ENCODE measurements at places on chromosomes 16 and 17.

DNA sequence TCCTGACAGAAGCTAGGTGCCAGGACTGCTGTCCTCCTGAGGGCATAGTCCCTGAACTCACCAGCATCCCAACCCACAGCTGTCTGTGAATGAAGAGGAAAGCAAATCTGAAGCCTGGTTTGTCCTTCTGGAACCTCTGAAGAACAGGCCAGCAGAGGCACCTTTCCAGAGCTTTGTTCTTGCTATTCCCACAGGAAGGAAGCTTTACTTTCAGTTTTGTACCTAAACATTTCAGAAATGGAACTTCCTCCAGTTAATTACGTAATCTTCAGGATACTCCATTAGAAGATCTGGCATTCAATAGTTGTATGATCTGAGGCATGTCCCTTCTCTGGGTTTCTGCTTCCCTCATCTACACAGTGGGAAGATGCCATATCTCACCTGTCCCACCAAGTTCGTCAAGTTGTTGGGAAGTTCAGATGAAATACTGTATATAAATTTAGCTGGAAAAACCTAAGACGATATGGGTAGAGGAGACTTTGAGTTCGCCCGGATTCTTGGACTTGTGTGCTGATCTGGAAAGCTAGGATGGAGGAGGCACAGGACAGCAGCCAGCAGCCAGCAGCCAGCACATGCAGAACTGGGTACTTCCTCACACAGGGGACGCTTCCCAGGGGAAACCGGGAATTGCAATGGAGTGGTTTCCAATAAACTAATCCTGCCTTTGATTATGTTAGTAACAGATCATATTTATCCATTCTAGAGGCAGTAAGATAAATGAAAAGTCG, 22.4 kb downstream of the NXPH3 start:
- no peak for DNase-seq

GRCh38 chr16:75983296-75983695, 257.0 kb upstream of the CPHXL start:
- DNase-seq: no peak

- DNase-seq: no peak
Measured at GRCh38 chr16:22624800-22625533, 114.3 kb downstream of the NPIPB5 start.

DNA sequence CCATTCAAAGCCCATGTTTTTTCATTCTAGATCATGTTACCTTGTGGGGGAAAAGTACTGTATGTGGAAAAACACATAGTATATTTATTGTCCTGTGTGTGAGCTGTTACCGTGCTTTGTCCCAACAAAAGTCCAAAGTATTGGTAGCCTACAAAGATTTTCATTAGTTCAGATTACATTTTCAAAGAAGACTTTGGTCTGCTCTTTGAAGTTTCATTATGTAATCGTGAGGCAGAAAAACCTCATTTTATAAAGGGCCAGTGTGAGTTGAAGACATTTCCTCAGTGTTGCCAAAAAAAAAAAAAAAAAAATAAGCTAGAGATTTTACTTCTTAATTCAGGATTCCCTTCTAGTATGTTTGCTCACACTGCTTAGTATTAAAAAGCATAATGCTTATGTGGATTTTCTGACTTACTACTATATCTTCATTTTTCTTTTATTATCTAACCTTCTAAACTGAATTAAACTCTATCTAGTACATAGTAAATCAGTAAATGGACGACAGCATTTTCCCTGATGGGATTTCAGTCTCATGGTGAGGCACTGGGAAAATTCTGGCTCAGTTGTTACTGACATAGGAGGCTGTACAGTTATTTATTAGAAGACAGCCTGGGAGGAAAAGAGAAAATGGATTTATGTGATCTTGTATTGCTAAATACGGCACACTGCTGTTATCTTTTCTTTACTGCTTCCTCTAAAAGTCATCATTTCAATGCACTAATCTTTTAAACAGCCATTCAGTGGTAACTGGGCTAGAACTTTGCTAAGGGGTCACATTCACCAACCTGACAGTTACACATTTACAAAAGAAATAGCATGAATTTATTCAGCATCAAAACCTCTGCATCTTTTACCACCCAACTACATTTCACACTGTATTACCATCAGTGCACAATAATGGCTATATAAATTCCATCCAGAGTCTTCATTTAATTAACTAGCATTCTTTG, 100.6 kb downstream of the STXBP4 start:
- no peak for DNase-seq

DNA sequence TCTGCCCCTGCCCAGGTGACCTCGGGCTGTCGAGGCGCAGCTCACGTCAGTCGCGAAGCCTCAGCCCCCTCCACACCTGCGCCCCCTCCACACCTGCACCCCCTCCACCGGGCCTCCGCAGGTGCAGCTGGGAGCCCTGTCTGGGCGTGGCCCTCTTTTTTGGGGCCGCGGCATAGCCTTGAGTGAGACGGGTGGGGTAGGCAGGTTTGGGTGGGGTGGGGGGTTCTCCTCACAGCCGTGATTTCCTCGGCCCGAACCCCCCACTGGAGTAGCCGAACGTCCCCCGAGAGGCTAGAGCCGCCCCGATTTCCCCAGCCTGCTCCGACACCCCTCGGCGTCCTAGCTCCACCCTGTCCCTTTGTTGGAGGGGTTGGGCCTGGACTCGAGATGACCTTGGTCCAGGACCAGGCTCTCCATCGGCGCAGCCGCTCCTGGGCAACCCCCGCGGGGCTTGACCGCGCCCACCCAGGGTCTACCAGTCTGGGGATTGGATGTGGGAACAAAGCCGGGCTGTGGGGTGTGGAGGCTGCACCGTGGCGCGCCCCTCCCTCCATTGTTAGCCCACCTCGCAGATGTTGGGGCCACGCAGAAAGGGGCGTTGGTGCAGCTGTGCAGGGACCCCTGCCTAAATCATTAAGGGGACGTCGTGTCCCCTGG, 626 bp downstream of the TUBB3 start:
- DNase-seq: no peak

DNA sequence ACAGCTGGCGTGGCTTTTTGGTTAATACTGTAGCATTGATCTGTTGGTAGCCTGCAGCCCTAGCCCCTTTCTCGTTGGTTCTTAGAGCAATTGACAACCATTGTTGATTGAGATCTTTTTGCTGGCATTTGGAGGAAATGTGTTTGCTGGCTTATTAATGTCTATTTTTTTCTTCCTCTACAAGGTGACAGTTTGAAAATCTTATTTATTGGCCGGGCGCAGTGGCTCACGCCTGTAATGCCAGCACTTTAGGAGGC, 1.8 kb downstream of the ATXN2L start:
- no peak for DNase-seq

GRCh38 chr16:8070506-8070905, 519.8 kb downstream of the TMEM114 start:
- DNase-seq: no peak

GRCh38 chr16:47986031-47986430, 169.8 kb downstream of the ABCC12 start:
- DNase-seq: no peak

DNA sequence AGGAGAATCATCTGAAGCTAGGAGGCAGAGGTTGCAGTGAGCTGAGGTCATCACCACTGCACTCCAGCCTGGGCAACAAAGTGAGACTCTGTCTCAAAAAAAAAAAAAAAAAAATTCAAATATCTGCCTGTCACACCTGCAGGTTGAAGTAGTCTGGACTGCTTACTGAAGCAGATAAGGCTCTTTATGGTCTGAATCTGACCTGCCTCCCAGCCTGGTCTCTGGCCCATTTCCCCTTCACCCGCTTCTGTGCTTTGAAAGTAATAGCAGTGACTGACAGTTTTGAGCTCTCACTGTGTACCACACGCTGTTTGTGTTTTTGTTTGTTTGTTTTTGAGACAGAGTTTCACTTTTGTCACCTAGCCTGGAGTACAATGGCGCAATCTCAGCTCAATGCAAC, 5.8 kb downstream of the SEZ6L2 start:
- no peak for DNase-seq

DNA sequence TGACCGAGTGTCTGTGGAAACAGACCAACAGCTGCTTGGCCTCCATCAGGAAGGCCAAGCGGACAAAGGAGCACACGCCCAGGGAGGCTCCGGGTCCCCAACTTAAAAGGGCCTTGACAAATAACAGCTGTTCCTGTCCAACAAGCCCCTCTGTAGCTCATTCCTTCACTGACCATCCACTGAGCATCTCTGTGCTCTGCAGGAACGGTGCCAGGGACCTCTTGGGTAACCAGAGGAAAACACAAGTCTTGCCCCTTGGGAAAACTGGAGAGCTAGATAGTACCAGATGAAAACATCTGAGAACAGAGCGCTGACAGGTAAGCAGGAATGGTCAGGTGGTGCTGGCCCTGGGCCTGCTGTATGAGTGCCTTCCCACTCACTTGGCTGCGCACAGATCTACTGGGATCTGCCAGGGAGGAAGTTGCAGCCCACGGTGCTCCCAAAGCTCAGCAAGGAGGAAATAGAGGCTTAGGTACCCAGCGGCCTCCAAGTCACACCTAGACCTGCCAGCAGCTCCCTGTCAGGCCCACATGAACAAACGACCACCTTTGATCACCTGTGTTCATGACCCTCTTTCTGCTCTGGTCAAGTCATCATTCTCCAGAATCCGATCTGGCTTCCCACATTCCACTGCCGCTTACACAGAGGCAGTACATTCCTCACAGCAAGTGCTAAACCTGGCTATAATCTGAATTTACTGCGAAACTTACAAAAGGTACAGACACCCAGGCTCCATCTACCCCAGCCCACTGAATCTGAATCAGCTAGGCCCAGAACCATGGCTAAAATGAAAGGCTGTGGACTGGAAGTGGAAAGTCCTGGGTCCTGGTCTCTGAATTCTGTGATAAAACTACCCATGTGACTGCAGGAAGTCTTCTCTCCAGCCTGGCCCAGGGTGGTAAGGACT, 12.5 kb downstream of the DCAKD start:
- DNase-seq: no peak

- no peak for DNase-seq
Measured at GRCh38 chr16:75257886-75258806, 6.7 kb upstream of the BCAR1 start.

DNA sequence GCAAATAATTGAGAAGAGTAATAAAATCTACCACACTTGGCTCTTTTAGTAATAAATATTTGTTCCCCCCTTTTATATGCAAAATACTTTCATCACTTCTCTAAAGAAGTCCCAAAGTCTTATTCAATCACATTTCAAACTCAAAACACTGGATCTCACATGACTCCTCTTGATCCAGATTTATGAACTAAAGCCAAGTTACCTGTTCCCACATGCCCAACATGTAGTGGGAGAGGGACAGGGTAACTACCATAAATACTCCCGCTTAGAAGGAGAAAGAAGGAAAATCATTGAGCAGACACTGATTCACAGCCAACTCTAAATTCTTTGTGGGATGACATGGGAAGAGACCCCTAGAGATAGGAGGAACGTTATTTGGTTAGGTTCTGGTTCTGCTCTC, 64.9 kb upstream of the PMFBP1 start:
- no peak for DNase-seq

DNA sequence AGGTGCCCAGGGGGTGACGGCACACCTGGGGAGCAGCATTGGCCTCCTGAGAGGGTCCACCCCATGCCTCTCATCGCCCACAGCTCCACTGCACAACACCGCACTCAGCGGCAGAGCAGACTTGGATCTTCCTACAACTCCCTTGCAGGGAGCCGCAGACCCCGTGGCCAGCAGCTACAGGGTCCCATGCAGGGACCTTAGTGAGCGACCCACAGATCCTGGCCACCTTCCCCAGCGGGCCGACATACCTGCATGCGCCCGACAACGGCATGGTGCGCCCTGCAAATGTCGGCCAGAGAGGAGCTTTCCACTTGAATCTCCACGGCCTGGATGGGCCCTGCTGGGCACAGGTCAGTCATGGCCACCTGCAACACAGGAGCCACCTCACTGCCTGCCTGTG, 8.4 kb downstream of the FAAP100 start:
- no peak for DNase-seq

GRCh38 chr17:73072219-73072962, 20.1 kb downstream of the SLC39A11 start:
- no peak for DNase-seq

DNA sequence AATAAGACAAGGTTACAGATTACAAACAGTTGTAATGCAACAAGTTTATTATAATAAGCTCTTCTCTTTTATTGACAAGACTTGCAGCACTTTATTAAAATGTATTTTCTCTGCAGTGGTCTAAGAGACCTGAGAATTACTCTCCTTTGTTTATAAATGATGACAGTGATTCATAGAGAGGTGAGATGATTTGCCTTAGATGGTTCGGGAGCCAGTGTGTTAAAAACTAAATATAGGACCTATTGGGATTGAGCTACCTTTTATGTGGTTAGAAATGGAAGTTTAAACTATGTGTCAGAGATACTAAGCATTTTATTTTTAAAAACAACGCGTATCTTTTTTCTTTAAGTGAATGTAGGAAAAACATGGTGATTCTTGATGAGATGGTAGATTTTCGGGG, 2.9 kb upstream of the KRTAP3-3 start:
- no peak for DNase-seq

- no peak for DNase-seq
Measured at GRCh38 chr17:19686400-19687090, 29.8 kb downstream of the SLC47A2 start.

DNA sequence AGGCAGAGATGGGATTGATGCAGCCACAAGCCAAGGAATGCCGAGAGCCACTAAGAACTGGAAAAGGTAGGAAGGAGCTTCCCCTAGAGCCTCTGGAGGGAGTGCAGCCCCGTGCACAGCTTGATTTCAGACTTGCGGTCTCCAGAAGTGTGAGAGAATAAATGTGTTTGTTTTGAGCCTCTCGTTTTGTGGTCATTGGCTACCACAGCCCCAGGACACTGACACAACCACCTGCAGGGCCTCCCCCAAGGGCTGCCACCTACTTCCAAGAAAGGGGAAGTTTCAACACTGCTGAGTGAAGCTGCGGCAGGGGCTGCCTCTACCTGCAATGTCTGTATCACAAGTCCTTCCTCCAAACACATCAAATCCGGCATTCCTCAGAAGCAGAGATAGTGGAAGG, 346.9 kb downstream of the C16orf95 start:
- no peak for DNase-seq

- DNase-seq: no peak
Measured at GRCh38 chr16:29198231-29198630, 208.3 kb downstream of the NPIPB11 start.

DNA sequence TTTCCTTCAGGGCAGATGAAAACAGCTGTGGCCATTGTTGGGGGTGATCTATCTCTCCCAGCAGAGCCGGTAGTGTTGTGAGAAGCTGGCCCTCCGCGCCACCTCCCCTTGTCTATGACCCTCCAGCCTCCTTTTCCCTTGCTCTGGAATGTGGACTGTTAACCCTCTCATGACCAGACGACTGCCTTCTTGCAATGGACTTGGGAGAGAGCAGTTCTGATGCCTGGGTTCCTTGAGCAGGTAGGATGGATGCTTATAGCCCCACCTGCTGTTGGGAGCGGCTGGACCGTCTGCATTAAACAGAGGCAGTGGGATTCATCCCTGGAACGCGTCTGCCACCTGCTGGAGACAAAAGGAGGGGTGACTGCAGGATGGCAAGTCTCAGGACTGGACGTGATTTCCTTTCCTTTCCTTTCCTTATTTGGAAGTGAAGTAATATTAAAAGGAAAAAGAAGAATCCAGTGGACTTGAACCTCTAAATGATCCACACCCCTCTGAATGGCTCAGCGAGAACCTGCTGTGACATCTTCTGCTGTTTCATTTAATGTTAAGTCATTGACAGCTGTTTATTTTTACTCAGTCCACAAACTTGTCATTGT, 1.8 kb upstream of the SOST start:
- DNase-seq: peak; percentile 73

- DNase-seq: no peak
Measured at GRCh38 chr17:63542942-63543821, 7.1 kb upstream of the DCAF7 start.

Data from NCI-H226 (cell line).